NCI-H146 (cell line): ENCODE measurements at places on chromosomes 6 and 20.

DNA sequence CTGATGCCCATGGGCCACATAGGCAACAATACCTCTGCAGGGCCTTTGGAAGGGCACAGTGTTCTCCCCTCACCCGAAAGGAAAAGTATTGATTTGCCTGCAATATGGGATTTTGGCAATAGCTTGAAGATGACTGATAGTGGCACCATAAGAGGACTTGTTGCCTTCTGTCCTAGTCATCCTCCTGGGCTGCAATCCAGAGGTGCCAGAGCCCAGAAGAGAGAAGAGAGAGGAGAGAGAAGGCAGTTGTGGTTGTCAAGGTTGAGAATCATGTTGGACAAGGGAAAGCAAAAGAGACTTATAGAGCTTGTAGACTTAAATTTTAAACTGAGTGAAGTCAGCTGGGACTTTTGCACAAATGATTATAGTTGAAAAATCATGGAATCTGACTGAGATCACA, 14.6 kb downstream of the HDGFL1 start:
- DNase-seq: no peak

DNA sequence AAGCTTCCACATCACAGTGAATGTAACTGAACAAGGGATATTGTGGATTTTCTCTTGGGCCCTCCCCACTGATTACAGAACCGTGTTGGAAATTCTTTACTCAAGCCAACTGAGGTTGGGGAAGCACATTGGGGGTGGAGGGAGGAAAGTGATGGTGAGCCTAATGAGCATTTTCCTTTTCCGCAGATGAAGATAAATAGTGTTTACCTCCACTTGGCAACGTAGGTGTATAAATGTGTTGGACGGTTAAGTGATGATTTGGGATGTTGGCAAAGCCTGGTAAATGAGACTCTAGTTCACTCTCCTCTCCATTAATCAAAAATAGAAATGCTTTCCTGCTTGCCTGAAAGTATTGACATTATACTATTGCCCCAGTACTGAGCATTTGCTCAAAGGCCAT, 27.1 kb upstream of the NRN1 start:
- no peak for DNase-seq

- no peak for DNase-seq
These were observed 67.4 kb downstream of the KIF16B start for GRCh38 chr20:16505894-16506293.

DNA sequence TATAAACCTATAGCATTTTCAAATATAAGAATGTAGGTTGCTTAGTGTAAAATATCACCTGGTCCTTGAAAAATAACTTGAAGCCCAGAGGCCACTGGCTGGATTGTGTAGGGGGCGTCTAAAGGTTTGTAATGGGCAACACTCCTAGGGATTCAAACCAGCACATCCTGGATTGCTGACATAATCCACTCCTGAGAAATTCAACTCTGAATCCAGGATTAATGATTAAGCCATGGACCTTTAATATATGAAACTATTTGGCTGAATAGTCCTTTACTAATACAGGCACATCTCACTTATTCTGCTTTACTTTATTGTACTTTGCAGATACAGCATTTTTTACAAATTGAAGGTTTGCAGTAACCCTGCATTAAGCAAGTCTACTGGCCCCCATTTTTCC, 160.8 kb downstream of the UBE3D start:
- DNase-seq: no peak

DNA sequence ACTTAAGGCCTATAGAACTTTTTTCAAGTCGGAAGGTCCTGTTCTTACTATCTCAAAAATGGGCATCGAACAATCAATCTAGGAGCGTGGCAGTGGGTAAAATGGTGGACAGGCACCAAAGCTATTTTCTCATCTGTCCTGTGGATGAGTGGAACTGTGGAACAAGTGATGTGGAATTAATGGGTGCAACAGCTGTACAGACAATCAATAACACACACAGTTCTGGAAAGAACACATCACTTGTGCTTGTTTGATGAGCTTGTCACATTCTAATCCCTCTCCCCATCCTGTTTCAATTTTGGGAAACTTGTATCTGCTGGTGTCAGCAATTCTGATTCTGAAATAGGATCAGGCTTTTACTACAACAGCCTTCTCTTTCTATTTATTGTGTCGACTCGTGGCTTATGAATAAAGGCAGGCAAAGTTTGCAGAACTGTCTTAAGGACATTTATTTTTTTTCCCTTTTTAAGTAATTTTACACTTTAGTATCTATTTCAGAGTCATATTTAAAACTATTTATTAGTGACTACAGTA, 11.5 kb downstream of the RBM24 start:
- DNase-seq: no peak

GRCh38 chr6:49790341-49790740, 3.3 kb upstream of the PGK2 start:
- no peak for DNase-seq

- DNase-seq: no peak
These were observed 192.2 kb upstream of the POU3F2 start for GRCh38 chr6:98641949-98642719.

DNA sequence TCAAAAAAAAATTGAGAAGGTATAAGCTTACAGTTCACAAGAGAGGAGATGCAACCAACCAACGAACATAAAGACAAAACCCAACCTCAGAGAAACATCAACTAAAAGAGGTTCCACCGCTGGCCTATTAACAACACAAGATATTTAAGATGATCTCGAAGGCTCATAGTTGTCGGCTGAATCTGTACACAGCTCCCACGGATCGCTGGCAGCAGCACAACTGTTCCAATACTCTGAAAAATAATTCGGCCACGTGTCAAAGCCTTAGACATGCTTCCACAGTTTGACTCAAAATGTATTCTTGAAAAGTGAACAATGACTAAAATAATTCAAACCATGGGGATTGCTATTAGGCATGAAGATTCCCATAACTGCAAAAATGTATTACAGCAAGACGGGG, 13.7 kb downstream of the EXOC2 start:
- DNase-seq: no peak

DNA sequence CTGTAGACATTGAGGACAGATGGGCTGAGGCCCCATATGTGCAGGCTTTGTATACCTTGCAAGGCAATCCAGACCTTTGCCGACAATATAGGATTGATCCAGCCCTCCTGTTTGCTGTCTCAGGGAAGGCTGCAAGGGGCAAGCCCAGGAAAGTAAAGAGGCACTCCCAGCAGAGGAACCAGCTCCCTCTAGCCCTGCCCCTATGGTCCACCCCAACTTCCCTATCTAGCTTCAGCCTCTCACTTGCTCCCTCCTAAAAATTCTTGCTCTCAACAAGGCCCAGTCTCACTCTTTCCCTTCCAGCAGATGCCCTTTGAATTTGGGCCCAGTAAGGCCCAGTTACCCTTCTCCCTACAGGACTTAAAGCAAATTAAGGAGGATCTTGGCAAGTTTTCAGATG, 92.6 kb downstream of the JARID2 start:
- DNase-seq: no peak

DNA sequence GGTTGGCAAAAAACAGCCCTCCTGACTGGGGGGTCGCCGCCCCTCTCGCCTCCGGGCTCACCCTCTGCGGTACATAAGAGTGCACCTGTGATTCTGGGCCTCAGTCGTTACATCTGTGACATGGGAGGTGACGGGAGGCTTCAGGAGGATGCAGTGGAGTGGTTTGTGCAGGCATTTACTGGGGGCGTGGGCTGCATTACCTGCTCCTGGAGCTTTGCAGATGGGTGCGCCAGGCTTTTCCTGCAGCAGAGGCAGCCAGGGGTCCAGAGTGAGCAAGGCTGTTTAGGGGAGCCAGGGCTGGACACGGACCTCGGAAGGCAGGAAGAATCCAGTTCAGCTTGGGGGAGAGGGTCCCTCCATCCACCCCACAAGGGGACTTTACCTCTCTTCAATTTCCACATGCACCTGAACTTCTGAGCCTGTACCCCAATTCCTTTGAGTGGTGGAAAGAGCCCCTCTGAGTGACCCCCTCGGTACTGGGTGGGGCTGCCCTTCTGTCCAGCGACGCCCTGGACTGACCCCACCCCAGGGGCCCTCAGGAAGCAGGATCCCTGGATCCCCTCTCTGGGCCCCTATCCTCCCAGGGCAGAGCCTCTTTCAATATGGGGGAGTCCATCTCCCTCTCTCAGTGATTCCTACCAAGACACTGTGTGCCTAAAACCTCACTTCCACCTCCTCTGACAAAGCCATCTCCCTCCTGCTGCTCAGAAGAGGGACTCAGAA, 134.0 kb downstream of the TAF4 start:
- DNase-seq: no peak

- no peak for DNase-seq
These were observed 13.8 kb downstream of the ADA start for GRCh38 chr20:44637522-44638372.

- DNase-seq: no peak
These were observed 731.3 kb upstream of the NRSN1 start for GRCh38 chr6:23394681-23395080.

GRCh38 chr20:59632541-59633113, 28.3 kb downstream of the PHACTR3 start:
- no peak for DNase-seq

GRCh38 chr6:15343490-15344191, 97.8 kb downstream of the JARID2 start:
- no peak for DNase-seq

GRCh38 chr6:146697921-146698320, 99.1 kb downstream of the ADGB start:
- no peak for DNase-seq

- DNase-seq: no peak
These were observed 75.8 kb downstream of the MYB start for GRCh38 chr6:135256866-135257265.

- no peak for DNase-seq
These were observed 656.8 kb upstream of the CHD6 start for GRCh38 chr20:42274986-42275385.

DNA sequence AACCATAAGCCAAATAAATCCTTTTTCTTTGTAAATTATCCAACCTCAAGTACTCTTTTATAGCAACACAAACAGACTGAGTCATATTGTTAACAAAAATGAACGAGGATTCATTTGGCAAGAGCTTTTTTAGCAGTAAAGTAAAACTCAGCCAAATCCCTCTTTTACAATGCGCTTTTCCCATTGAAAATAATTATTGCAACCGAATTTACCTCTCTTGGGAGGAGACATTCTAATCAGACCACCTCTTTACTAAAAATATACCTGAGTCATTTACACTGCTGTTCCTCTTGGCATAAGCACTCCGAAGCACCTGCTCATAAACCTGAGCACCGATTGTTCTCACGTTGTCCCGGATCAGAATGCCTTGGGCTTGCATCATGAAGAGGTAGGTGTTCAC, 57.4 kb downstream of the B4GALT5 start:
- DNase-seq: no peak

DNA sequence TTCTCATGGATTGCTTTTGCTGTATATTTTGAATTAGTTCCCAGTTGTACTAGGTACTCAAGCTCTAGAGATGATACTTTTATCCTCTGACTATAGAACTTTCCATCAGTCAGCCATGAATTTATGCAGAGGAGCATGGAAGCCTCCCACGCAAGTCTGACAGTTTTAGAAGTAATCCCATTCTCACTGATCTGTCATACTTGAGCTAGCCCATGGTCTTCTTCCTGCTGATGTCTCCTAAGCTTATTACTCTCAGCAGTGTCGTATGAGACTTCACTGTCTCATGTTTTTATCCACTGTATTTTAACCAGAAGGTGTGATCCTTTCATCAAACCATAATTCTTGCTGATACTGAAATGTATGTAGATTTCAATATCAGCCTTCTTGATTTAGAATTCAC, 715.2 kb upstream of the MARCKS start:
- DNase-seq: no peak

GRCh38 chr6:105492706-105493673, 90.1 kb upstream of the PREP start:
- DNase-seq: no peak

GRCh38 chr6:82113231-82113630, 134.3 kb downstream of the IBTK start:
- no peak for DNase-seq

DNA sequence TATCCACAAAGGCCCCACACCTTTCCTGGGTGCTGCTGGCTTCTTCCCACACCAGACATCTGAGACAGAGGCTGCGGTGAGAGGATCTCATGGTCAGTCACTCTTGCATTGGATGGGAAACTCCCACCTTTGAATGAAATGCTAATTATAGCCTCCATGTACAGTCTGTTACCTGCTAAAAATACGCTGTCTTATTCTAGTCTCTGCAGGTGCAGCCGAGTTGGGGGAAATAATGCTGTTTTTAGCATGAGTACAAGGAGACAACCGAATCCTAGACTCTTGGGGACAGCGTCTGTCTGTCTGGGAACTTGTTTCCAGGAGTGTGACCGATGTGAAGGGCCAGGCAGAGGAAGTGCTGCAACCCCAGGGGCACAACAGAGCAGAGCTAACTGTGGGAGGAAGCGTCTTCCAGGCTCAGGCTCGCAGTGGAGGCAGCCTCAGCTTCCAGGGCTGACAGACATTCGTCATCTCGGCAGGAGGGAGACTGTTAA, 286.2 kb downstream of the PREX1 start:
- DNase-seq: no peak

- DNase-seq: no peak
These were observed 10.6 kb downstream of the TFEB start for GRCh38 chr6:41724586-41725501.

- no peak for DNase-seq
These were observed 1348.2 kb upstream of the GJE1 start for GRCh38 chr6:140784573-140784972.

DNA sequence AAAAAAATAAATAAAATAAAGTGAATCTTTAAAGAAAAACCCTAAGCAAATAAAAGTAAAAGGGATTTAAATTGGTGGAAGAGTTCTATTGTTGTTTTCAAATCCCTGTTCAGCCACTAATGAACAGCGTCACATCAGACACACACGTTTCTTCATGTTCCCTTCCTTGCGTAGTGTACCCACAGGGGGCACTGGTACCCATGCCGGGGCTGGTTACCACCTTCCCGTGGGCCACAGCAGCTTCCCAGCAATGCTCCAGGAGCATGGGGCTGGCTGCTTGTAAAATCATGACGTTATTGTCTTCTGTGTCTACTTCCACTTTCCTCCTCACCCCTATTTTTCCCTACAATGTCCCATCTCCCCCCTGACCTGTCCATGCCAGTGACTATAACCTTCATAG, 988.7 kb downstream of the KIF16B start:
- no peak for DNase-seq

- DNase-seq: no peak
These were observed 360.0 kb downstream of the CD83 start for GRCh38 chr6:14477559-14477958.

DNA sequence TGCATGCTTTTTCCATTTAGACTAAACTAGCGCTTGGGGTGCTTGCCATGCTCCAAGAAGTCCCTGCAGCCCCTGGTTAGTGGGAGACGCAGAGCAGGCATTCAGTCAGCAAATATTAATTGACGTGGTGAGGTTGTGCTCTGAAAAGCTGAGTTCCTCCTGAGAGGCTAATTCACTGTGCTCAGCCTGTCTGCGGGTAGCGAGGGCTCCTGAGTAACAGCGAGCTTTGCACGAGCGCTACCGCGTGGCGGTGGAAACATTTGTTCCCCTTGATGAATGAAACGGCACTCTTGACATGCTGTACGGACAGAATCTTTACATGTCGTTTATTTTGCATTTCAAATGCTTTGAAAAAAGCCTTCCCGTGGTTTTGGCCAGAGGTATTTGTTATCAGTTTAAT, 170.6 kb upstream of the AGPAT4 start:
- no peak for DNase-seq

- no peak for DNase-seq
These were observed 113.8 kb downstream of the PRND start for GRCh38 chr20:4835244-4836177.
